ENCODE measurements at places on chromosomes 11 and 22.

DNA sequence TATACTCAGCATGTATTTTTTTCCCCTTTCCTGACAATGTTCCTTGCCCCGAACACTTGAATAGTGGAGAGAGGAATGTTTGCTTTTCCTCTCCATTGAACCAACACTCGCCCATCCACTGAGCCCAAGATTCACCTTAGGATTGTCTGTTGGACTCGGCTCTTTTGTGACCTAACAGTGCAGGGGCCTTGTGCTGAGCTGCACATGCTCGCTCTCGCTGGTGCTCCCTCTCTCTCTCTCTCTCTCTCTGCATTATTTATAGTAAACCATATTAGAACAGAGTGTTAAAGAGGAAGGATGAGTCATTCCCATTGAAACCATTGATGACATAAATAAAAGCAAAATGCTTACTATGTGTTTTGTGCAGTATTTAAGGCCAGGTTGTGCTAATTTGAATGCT, 20.7 kb downstream of the ZBTB16 start:
- no peak for DNase-seq

DNA sequence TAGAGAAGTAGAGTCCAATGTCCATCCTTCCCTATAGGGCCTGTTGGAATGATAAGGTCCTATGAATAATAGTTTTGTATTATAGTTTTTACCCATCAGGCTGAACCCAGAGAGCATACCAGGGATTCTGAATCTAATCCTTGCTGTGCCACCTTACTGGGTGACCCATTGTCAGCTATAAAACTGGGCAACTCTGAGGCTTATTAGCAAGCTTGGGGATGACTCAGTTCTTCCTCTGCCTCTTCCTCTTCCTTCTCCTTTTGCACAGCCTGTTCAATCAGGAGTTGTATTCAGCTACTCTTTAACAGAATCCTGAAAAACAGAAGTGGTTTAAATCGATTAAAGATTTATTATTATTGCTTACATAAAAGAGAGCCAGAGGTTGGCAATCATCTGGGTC, 8.9 kb downstream of the HEPHL1 start:
- no peak for DNase-seq

GRCh38 chr22:48807155-48807554, 1020.5 kb downstream of the BRD1 start:
- DNase-seq, result no peak

- peak; percentile 86 for DNase-seq
Observed at GRCh38 chr11:12889243-12889642, 119.9 kb upstream of the RASSF10 start.

DNA sequence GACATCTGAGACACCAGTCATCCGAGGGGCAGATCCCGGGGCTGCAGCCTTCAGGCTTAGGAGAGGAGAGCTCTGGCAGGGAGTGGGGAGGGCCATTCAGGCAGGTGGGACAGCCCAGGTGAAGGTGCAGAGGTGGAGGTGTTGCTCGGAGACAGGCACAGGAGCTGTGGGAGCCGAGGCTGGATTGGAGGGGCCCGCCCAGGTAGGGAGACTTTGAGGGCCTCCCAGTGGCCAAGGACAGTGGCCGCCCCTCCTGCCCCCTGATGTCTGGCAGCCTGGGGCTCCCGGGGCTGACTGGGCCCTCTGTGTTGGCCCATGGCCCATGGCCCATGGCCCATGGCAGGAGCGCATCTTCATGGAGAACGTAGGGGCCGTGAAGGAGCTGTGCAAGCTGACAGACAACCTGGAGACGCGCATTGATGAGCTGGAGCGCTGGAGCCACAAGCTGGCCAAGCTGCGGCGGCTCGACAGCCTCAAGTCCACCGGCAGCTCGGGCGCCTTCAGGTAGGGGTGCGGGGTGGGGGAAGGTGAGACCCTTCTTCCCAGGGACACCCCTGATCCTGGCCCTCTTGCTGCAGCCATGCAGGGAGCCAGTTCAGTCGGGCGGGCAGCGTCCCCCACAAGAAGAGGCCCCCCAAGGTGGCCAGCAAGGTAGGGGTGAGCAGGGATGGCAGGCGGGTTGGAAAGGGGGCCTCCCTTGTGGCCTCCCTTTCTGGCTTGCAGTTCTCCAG, 13.3 kb downstream of the TMEM258 start:
- DNase-seq, result no peak

GRCh38 chr11:119481021-119481666, 58.2 kb upstream of the THY1 start:
- peak; percentile 85 for DNase-seq

GRCh38 chr11:120830085-120830620, 193.7 kb upstream of the TBCEL start:
- no peak for DNase-seq

DNA sequence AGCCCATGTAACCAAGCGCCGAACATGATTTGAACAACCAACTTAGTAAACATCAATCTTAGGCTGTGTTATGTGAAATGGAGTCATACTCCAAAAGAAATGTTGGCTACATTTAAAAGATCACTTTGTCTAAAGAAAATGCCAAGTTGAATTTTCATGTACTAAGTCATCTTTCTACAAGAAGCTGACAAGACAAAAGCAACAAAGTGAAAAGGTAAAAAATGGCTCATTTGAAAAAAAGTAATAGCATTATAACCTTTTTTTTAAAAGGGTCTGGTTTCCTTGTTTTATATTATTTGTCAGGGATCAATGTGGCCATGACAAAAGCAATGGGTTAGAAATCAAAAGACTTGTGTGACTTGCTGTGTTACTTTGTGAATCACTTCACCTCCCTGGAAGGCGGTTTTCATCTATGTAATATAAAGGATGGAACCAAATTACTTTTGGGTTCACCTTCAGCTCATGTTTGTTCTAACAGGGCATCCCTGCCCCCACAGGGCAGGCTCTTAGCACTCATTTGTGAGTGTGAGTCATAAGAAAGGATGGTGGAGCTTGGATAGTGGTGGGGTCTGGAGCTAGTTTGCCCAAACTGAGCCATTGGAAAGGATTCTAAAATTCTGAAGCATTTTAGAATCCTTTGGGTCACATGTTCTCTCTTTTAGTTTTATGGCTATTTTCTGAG, 131.9 kb upstream of the MTMR2 start:
- DNase-seq, result no peak

- no peak for DNase-seq
Observed at GRCh38 chr11:134345237-134345550, 13.4 kb downstream of the GLB1L2 start.

DNA sequence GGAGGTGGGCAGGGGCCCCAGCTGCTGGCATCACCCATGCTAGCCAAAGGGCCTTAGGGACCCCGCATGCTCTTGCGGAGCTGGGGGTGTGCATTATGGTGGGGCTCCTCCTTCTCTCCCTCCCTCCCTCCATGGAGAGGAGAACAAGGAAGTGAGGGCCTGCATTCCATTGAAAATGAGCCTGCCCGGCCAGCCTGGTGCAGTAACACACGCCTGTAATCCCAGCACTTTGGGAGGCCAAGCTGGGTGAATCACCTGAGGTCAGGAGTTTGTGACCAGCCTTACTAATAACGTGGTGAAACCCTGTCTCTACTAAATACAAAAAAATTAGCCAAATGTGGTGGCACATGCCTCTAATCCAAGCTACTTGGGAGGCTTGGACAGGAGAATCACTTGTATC, 22.4 kb downstream of the SNAP29 start:
- DNase-seq, result no peak

DNA sequence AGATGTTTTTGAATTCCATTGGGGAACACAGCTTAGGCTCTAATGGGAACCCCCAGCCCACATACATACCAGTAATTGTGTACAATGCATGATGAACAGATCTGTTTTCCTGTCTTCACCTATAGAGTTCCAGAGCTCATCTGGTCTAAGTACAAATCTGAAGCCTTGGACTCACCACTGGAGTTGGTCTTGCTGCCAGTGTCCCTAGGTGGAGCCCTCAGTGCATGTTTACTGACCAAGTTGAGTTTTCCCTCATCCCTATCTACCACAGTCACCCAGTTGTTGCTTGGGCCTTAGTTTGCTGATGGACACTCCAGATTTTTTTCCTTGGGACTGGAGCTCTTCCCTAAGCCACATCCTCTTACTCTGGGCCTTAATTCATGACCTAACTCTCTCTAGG, 159.2 kb upstream of the DDI1 start:
- DNase-seq, result no peak
